Central memory CD4-positive, alpha-beta T cell (primary cell): ENCODE measurements at places on chromosomes 2 and 18.
A peak's percentile ranks its signal among the peaks of the same experiment; 100 is the strongest.

GRCh38 chr2:162840598-162841246 lies 2.2 kb upstream of the KCNH7 start:
- peak; percentile 4 for DNase-seq

GRCh38 chr2:196406-196805 lies 67.4 kb downstream of the SH3YL1 start:
- no peak for DNase-seq

DNA sequence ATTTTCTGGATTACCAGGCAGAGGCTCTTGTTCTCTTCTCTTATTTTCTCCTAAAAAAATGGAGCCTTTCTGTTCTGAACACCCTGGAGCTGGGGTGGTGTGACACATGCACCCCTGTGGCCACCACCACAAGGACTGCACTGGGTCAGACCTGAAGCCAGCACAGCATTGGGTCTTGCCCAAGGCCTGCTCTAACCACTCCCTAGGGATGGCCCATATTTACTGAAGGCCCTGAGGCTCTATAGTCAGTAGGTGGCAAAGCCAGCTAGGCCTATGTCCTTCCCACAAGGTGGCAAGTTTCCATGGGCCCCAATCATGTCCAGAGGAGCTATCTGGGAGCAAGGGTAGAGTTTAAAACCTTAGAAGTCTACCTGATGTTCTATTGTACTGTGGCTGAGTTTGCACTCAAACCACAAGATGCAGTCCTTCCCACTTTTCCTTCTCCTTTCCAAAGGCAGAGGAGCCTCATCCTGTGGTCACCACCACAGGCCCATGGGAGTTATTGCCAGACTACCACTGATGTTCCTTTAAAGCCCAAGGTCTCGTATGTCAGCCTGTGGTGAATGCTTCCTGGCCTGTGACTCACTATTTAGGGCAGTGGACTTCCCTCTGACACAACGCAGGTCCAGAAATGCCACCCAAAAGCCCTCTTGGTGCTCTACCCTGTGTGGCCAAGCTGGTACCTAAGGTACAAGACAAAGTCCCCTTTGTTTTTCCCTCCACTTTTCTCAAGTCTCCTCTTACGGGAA lies 15.0 kb upstream of the FMNL2 start:
- DNase-seq, result no peak

GRCh38 chr2:145769011-145769716 lies 1249.2 kb upstream of the ZEB2 start:
- no peak for DNase-seq

- DNase-seq, result peak; percentile 81
Measured at GRCh38 chr18:63317982-63318888, 1.3 kb downstream of the BCL2 start.

DNA sequence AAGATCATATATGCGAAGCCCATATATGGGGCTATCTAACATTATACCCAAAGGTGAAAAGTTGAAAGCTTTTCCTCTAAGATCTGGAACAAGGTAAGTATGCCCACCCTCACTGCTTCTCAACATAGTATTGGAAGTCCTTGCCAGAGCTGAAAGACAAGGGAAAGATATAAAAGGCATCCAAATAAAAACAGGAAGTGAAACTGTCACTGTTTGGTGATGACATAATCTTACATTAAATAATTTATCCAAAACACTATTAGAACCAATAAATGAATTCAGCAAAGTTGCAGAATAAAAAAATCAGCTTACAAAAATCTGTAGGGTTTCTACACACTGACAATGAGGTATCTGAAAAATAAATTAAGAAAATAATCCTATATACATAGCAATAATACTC lies 205.8 kb downstream of the INSIG2 start:
- no peak for DNase-seq

DNA sequence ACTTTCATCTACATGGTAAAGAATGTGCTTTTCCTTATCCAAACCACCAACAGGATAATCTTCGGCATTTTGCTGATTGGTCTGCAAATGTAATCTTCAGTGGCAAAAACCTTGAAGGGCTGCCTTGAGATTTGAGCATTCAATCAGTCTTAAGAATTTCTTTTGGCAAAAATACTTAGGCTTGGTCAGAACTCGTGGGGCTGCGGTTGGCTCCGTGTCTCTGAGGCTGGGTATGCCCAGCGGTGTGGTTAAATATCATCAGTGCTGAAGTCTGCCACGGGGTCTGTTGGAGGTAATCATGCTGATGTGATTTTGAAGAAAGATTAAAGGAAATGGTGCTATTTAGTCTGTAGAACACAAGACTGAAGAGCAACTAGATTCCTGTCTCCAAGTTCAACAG lies 262.6 kb downstream of the EN1 start:
- no peak for DNase-seq

- no peak for DNase-seq
Measured at GRCh38 chr18:13414521-13414920, 196.0 kb downstream of the LDLRAD4 start.

- DNase-seq, result no peak
Measured at GRCh38 chr18:13577091-13577697, 149.2 kb downstream of the FAM210A start.

- no peak for DNase-seq
Measured at GRCh38 chr2:202717598-202718310, 83.0 kb downstream of the FAM117B start.

GRCh38 chr2:239268549-239268948 lies 132.3 kb downstream of the HDAC4 start:
- DNase-seq, result no peak

- DNase-seq, result no peak
Measured at GRCh38 chr2:223433461-223433860, 168.7 kb downstream of the SCG2 start.

DNA sequence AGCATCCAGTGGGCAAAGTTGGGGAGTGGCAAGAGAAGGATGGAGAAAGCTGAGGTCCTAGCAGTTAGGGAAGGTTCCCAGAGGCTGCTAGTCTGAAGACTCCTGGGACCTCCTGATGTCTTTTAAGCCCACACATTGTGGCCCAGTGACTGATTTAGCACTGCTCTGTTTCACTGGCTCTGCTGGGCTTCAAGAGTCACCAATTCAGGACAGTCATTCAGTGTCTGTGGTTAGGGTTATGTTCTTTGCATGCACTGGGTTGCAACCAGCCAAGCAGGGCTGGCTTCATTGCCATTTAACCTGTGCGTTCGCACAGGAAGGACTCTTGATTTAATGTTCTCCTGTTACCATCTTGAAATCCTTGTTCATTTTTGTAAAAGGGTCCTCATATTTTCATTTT lies 199.2 kb downstream of the ICOS start:
- no peak for DNase-seq

DNA sequence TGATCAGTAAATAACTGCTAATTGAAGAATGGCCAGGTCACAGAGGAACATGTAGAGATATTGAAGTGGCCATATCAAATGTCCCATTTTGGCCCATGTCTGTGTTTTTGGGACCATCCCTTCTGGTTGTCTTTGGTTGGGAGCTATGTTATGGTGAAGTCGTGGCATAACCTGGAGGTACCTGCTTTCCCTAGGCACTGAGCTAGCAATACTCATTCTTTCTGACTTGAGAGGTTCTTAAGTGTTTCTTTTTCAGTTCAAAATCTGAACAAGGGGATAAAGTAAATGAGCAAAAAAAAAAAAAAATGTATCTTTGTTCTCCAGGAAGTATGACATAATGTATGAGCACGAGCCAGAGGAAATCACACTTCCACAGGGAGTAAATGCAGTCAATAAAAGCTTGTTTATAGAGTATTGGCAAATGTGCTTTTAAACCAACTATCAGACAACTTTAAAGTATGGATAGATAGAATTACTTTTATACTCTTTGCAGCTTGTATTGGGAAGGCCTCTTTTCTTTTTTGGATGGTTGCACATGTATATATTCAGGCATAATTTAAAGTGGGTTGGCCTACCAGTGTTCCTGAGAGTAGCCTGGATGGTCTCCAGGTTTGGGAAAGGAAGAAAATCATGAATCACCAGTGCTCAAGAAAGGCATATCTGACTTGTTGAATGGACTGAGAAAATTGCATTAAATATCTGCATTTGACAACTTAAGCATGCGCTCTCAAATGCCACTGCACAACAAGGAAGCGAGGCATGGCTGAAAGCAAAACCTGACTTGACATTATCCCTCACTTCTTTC lies 125.0 kb downstream of the SPHKAP start:
- no peak for DNase-seq

DNA sequence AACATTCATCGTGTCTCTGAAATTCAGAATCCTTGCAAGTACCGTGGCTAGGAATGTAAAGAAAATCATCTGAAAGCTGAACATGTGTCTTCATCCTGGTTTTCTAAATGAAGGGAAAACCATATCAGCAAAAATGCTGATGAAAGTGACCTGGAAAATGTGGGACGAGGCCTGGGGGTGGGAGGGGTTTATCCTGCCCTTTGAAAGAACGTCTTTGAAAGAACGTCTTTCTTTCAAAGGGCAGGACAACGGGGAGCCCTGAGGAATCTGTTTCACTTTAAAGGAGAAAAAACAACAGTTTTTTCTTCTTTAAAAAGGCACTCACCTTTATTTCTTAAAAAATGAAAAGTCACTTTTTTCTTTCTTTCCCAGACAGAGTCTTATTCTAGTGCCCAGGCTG lies 185.2 kb downstream of the ALPK2 start:
- no peak for DNase-seq

GRCh38 chr18:48720655-48721025 lies 181.8 kb downstream of the CTIF start:
- DNase-seq, result no peak

- DNase-seq, result no peak
Measured at GRCh38 chr2:174717916-174718315, 46.4 kb downstream of the CHRNA1 start.

GRCh38 chr18:39624961-39625360 lies 2059.4 kb upstream of the CELF4 start:
- no peak for DNase-seq

GRCh38 chr2:155748131-155748530 lies 584.4 kb downstream of the NR4A2 start:
- DNase-seq, result no peak

DNA sequence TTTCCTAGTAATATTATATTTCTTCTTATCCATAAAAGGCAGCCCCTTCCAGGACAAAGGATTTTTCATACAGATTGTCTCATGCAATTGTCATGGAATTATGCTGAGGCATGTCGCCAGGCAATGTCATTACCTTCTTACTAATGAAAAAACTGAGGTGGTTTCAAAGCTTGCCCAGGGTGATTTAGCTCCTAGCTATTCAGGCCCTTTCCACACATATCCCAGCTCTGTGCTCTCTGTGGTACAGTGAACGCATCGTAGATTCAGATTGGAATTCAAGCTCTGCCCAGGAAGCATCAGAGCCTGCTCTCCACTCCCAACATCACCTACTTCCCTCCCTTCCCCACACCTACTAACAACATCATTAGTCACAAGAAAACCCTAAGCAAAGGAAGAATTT lies 60.1 kb downstream of the ATP8B1 start:
- no peak for DNase-seq

DNA sequence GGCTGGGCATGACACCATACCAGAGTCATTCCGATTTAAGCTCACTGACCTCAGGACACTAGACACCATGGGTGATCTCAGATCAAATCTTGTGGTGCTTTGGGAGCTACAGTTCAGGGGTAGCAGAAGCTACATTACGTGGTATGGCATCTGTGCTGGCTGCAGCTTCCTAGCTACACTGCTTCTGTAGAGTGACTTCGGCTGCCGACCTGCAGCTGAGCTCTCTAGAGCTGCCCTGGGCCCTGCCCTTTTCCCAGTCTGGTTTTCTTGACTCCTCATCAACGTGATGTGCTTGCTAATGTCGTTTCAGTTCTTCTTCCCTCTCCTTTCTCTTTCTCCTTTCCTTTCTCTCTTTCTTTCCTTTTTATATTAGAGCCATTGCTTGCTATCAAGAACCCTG lies 100.2 kb downstream of the AP1S3 start:
- no peak for DNase-seq

- DNase-seq, result peak; percentile 48
Measured at GRCh38 chr2:64203858-64204632, 59.8 kb upstream of the PELI1 start.

- no peak for DNase-seq
Measured at GRCh38 chr2:677959-678550, 849 bp upstream of the TMEM18 start.

GRCh38 chr2:170455617-170456426 lies 259.3 kb upstream of the SP5 start:
- no peak for DNase-seq

GRCh38 chr2:233679196-233679595 lies 2.5 kb upstream of the UGT1A7 start:
- no peak for DNase-seq
